ENCODE measurements at places on chromosomes 2 and 18. TPM values are rescaled to one million over a fixed set of nuclear protein-coding genes. Genes with fewer than 3 reads are reported as not detected.

DNA sequence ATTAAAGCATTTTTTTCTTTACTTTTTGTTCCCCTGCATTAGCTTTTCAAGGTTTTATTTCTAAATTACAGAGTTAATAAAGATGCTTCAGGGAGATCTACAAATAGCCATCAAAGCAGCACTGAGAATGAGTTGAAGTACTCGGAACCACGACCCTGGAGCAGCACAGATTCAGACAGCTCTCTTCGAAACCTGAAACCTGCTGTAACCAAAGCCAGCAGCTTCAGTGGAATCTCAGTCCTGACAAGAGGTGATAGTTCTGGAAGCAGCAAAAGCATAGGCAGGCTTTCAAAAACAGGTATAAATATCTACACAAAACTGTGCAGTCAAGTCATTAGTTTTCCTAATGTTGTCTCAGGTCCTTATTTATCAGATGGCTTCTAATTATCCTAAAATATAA, 102.8 kb upstream of the UBXN4 start:
- H3K4me1 ChIP-seq: no peaks in the 10 kb centered on the region
- DNase-seq: no peak
- no peak overlapping the region for H3K27ac ChIP-seq
- H3K27me3 ChIP-seq: no peaks in the 10 kb centered on the region

DNA sequence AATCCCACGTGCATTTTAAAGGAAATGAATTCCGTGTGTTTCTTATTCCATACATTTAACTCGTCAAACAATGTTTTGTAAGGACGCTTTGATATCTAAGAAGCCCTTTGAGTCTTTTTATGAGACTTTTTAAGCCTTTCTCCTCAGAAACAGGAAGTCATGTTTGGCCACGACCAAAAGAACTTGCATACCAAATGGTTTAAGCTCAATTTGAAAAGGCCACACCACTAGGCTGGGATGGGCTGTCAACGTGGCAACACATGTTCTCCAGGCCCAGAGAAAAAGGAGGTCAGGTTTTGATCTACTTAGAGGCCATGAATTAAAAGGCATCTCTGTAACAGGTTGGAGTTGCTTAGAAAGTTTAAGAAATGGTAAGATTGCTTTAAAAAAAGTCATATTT, 441.8 kb downstream of the CMPK2 start:
- H3K4me3 ChIP-seq: no peak overlapping the region
- no peak for DNase-seq
- H3K27ac ChIP-seq: no peak overlapping the region
- H3K36me3 ChIP-seq: no peaks in the 10 kb centered on the region
- no peaks in the 10 kb centered on the region for H3K27me3 ChIP-seq

DNA sequence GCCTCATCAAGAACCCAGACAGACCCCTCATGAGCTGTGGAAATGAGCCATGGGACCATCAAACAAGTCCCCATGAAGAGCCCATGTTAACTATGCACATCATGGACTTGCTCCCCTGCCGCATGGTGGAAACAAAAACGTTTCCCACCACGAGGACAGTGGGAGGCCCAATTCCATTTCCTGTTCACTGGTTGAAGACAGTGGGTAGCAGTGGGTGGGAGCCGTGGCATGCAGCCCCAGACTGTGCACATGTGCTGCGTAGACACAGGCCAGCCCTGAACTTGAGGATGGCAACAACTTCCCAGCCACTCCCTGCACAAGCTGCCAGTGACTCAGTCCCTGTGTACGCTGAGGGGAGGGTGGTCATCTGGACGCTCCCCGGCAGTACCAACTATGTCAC, 108.4 kb upstream of the LMAN1 start:
- H3K36me3 ChIP-seq: no peaks in the 10 kb centered on the region
- H3K4me1 ChIP-seq: no peaks in the 10 kb centered on the region
- H3K27me3 ChIP-seq: no peaks in the 10 kb centered on the region

DNA sequence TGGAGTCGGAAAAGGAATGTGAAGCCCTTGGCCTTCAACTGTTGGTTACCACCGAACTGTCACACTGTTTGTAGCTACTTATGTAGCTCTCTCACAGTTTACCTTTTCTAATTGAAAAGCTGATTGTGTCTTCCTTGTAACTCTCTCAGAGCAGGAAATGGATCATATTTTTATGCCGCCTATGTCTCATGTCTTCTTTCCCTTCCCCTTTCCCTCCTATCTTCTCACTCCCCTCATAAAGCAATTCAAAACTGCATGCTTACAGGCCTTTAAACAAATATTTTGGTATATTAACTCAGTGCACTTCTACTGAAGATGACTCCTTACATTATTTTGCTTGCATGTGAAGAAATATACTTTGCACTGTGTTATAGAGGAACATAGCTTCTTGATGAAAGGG, 6.0 kb downstream of the SLC39A10 start:
- no peaks in the 10 kb centered on the region for H3K36me3 ChIP-seq
- H3K4me1 ChIP-seq: peaks cover 35% of the 10 kb centered on the region
- no peak overlapping the region for H3K27ac ChIP-seq
- H3K4me3 ChIP-seq: no peak overlapping the region

The SPDYA gene
- 4.9 TPM for total RNA-seq

All from tibial nerve (tissue), 4 donors.